ENCODE measurements at places on chromosomes 7 and 10.

GRCh38 chr7:20288036-20288435 lies 42.7 kb upstream of the ITGB8 start:
- DNase-seq = no peak

DNA sequence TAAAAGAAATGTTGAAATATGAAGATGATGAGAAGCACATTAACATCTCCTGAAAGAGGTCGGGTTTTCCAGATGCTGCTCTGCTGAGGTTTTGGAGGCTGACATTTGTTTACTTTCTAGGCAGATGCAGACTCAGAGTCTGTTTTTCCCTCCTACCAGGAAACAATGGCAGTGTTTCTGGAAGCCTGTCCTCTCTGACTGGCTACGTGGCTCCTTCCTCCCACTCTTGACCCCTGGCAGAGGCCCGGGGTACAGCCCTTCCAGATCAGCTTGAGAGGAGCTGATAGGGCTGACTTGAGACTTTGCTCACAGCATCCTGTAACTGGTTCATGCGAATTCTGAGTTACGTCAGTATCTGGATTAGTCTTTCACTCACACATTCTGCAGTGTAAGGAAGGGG lies 41.1 kb upstream of the IL15RA start:
- DNase-seq = no peak

DNA sequence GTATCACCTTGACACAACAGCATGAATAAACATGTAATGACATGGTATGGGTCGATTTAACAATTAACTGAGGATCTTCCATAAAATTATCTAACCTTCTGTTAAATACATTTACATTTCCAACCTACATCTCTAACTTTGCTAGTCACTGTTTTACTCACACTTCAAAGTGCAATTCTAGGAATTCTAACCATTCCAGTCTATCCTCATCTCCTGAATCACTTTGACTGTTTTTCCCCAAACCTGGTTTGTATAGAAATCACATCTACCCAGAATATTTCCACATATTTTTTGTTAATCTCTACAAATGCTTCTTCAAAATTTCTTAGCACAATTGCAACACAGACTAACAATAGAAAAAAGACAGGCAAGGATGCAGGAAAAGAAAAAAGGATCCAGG lies 6.2 kb downstream of the ABI1 start:
- no peak for DNase-seq

GRCh38 chr10:122246830-122247520 lies 24.1 kb upstream of the BTBD16 start:
- no peak for DNase-seq

DNA sequence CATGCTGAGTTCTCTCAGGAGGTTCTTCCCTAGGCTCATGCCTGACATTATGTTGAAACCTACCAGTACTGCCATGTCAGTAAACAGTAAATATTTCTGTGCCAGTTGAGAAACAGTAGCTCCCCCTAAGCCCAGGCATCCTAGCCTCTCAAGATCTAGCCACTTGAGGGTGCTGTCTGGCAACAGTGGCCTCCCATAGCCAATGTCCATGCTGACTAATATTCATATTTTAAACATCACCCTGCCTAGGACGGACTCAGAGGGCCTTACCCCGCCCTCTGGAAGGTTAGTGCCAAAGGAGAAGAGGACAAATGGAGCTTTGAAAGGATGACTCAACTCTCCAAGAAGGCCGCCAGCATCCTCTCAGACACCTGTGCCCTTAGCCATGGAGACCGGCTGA lies 7.7 kb downstream of the ACSM6 start:
- no peak for DNase-seq

GRCh38 chr7:123211545-123211944 lies 11.8 kb upstream of the SLC13A1 start:
- no peak for DNase-seq

GRCh38 chr7:137110091-137110509 lies 233.4 kb downstream of the PTN start:
- no peak for DNase-seq

DNA sequence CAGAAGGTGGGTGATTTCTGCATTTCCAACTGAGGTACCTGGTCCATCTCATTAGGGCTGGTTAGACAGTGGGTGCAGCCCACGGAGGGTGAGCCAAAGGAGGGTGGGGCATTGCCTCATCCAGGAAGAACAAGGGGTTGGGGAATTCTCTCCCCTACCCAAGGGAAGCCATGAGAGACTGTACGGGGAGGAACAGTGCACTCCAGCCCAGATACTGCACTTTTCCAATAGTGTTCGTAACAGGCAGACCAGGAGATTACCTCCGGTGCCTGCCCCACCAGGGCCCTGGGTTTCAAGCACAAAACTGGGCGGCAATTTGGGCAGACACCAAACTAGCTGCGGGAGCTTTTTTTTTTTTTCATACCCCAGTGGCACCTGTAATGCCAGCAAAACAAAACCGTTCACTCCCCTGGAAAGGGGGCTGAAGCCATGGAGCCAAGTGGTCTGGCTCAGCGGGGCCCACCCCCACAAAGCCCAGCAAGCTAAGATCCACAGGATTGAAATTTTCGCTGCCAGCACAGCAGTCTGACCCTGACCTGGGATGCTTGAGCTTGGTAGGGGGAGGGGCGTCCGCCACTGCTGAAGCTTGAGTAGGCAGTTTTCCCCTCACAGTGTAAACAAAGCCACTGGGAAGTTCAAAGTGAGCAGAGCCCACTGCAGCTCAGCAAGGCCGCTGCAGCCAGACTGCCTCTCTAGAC lies 31.2 kb downstream of the ARMC10 start:
- DNase-seq = no peak

DNA sequence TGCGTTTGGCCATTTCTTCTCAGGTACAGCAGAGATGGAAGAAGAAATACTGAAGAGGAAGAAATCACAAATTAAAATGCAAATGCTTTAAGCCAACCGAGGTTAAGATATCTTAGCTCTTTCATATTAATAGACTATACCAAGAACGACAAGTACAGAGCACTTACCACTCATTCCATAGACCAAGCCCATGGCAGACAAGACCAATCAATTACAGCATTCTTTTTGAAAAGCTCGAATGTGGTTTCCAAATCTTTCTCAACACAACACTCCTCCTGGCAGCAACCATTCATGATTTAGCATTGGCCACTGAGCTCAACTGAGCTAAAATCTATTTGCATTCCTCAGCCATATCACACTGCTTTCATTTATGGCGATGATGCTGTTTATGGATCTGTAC lies 2.7 kb downstream of the ASAH2 start:
- DNase-seq = no peak

DNA sequence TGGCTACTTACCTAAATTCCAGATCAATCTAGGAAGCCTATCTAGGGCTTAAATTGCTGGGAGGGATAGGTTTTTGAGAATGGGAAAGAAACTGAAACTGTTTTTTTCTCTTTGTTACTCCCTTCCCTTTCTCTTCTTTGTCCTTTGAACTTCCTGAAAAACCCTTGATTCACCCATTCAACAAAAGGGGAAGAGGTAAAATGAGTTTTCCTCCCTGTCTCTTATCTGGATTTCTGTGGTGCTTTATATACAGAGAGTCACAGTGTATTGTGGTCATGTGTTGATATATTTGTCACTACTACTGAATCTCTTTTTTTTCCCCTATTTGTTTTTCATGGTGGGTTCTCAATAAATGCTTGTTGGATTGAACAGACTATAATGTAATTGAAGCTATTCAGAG lies 19.8 kb upstream of the NUP205 start:
- DNase-seq = no peak

DNA sequence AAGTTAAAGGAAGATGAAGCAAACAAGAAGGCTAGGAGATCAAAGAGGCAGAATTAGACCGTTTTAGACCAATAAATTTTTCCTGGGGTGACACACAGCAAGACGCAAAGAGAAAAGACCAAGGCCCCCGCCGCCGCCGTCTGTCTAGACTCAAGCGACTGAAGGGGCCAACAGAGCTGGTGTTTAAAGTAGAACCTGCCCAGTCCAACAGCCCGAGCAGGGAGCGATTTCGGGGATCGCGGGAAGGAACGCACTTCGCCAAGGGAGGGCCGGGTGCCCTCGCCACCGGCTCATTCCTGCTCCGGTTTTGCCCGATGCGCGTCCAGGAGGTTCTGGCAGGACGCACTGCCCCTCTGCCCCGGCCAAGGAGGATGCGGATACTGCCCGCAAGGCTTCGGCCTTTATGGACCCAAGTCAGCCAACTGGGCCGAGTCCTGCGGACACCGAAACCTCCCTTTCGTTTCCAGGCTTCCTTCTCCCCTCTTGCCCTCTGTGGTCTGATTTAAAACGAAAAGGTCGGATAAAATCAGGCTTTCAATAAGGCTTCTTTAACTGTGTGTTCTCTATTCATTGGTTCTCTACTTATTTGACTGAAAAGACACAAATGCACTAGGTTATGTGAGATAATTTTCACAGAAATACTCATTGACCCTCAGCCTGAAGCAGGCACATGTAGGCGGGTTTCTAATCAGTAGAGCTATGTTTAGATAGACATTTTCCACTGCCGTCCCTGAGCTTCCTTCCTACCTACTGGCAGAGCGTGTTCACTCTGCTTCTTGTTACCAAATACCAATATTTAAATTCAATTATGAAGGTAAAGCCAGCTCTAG lies 2.2 kb upstream of the HOXA7 start:
- DNase-seq = no peak

DNA sequence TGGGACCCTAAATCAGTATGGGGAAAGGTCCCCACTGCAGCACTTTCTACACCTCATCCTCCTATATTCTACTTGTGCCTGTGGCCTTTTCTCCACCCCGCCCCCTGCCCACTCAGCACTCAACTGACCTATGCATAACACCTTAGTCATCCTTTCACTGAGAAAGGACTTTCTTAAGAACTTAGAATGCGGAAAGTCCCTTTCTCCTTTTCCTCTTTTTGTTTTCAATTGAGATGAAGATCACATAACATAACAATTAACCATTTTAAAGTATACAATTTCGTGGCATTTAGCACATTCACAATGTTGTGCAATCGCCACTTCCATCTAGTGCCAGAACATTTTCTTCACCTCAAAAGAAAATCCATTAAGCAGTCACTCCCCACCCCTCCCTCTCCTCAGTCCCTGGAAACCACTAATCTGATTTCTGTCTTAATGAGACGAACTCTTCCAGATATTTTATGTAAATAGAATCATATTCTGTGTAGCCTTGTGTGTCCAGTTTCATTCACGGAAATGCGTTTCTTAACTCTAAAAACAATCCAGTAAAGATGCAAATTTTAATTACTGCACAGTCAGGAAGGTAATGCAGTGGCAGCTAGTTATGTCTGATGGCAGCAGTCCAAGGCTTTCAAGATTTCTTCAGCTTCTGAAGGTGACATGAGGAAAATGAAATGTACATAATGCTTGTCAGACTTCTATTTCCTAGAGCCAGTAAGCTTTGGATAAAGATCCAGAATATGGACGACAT lies 41.7 kb downstream of the FAS start:
- no peak for DNase-seq

- no peak for DNase-seq
These were observed 205.9 kb downstream of the ARL4A start for GRCh38 chr7:12893292-12893691.

DNA sequence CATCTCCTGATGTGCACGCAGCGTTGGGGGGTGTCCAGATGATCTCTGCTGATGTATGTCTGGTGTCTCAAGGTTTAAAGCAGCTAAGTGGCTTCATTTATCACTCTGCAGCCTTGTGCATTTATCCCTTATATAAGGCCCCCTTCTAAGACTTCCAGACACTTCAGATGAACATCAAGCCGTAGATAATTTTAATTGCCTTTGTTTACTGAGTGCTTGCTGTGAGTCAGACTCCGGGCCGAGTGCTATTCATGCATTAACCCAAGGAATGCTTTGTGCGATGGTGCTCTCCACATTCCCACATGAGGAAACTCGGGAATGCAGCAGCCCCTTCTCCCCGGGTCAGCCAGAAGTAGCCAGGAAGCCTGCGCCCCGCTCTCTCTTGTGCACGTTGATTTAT lies 328.6 kb upstream of the COBL start:
- DNase-seq = no peak

DNA sequence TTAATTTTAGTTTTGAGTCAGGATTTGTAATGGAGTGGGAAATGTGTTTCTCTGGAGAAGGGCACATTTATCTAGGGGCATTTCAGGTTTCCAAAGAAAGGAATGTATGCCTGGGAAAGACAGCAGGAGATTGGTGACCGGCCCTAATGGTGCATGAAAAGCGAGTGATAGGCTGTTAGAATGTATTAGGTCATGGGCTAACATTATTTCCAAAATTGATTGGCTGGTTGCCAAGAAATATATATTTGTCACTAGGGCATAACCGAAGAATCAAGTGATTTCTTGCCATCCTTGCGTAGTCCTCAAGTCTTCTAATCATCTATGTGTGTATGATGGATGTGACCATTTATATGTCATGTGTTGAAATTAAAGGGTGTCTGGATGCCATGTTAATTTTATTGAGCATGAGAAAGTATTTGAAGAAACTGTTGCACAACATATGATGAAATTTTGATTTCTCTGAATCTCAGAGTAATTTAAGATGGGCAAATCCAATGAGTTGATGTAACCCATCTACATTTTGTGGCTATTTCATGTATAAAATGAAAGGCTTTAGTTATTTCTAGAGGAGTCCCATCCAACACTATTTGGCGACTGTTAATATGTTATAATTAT lies 248.4 kb downstream of the BMPER start:
- DNase-seq = no peak

DNA sequence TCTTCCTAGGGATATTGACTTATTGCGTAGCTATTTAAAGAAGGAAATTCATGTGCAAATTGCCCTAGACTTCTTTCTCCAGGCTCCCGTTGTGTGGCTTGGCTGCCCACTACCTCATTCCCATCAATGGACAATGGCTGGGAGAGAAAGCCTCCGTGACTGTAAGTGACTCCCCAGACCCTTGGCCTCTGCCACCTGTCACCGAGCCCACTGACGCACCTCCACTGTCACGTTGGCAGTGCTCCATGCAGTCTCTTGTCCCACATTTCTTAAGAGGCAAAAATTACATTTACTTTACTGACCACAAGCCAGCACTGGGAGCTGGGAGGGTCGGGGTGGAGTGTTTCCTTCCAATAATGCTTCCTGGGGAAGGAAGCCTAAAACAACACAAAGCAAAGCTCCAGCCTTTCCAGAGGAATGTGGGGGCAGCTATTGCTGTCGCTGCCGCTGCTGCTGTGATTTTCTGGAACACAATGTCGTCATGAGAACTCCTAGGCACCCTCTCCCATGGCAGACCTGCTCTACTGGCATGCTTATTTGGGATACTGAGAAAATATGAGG lies 89.7 kb upstream of the STEAP1B start:
- no peak for DNase-seq

- DNase-seq = no peak
These were observed 54.9 kb downstream of the LRGUK start for GRCh38 chr7:134182078-134182477.

- no peak for DNase-seq
These were observed 4.9 kb downstream of the RADIL start for GRCh38 chr7:4878336-4879335.

DNA sequence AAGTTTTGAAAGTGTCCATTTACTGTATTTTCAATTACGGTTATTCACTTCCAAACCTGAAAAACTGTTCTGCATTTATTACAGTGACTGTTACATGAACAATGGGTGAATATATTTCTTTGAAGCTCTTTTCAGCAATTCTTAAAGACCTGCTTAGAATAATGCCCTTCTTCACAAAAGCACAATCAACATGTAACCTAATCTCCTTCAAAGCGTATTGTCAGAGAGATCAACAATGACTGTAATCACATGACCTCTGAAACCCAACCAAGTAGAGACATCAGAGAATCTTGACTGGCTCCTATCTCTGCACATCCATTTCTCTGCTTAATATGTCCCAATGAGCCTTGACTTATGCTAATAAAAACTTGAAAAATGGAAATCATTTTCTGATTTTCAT lies 126.7 kb downstream of the NRCAM start:
- no peak for DNase-seq

All from SIG-M5 (cell line).